Spleen (tissue), 13 donors: ENCODE measurements at places on chromosomes 5 and 9.
A peak's percentile ranks its signal among the peaks of the same experiment; 100 is the strongest.

DNA sequence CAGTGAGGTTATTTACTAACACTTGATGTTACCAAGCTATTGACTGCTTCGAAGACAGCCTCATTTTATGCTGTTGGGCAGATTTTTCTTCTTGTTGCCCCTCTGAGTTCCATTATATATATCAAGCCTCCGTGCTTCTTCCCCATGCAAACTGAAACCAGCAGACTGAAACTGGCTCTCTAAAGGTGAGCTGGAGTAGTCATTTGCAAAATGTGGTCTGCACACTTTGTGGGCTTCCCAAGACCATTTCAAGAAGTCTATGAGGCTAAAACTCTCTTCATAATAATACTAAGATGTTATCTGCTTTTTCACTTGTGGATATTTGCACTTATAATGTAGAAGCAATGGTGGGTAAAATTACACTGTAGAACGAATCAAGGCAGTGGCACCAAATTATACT, 13.9 kb downstream of the SLC36A1 start:
- H3K27me3 ChIP-seq = no peaks in the 10 kb centered on the region
- no peak overlapping the region for H3K27ac ChIP-seq
- H3K4me1 ChIP-seq = peaks cover 4% of the 10 kb centered on the region

GRCh38 chr5:33311893-33312292, 128.9 kb upstream of the TARS1 start:
- no peaks in the 10 kb centered on the region for H3K4me1 ChIP-seq
- H3K4me3 ChIP-seq = no peak overlapping the region
- no peak overlapping the region for H3K27ac ChIP-seq
- no peak for DNase-seq
- H3K36me3 ChIP-seq = no peaks in the 10 kb centered on the region

GRCh38 chr9:4315582-4316215, 15.8 kb upstream of the GLIS3 start:
- H3K4me3 ChIP-seq = no peak overlapping the region
- no peaks in the 10 kb centered on the region for H3K4me1 ChIP-seq
- no peaks in the 10 kb centered on the region for H3K36me3 ChIP-seq
- peak; percentile 84 for DNase-seq

GRCh38 chr5:116459301-116459700, 115.3 kb downstream of the SEMA6A start:
- H3K36me3 ChIP-seq = no peaks in the 10 kb centered on the region
- no peaks in the 10 kb centered on the region for H3K27me3 ChIP-seq
- no peak overlapping the region for H3K4me3 ChIP-seq
- DNase-seq = no peak
- no peak overlapping the region for H3K27ac ChIP-seq

- no peaks in the 10 kb centered on the region for H3K36me3 ChIP-seq
- H3K4me3 ChIP-seq = no peak overlapping the region
- H3K27ac ChIP-seq = no peak overlapping the region
- H3K4me1 ChIP-seq = no peaks in the 10 kb centered on the region
- H3K27me3 ChIP-seq = no peaks in the 10 kb centered on the region
These were observed 31.3 kb upstream of the TAS2R1 start for GRCh38 chr5:9661316-9662015.

DNA sequence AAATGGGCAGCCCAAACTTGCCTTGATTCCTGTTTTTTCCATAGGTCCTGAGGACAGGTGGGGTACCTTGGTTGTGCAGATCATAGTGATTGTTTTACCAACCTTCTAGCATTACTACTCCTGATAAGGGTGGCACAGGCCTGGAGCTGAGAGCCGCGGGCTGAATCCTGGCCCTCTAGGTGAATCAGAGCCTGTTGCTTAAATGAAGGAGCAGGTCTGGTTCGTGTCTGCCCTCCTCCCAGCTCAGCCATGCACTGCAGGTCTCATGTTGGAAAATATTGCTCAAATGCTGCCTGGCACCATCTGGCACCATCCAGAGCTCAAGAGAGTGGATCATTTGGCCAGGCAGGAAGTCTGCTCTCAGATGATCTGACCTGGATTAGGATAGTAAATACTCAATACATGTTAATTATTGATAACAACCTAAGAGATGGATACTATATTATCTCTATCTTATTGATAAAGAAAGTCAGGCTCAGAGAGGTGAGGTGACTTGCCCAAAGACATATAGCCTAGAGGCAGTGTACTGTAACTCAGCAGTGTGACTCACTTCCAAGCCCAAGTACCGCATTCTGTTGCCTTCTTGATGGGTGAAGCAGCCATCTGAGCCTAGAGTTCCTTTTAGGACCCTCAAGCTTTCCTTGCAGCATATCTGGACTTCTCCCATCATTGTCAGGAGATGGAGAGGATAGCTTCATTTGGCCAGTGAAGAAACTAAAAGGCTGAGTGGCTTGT, 104.3 kb upstream of the PITX1 start:
- H3K27ac ChIP-seq = no peak overlapping the region
- no peaks in the 10 kb centered on the region for H3K36me3 ChIP-seq
- DNase-seq = no peak

- H3K4me3 ChIP-seq = no peak overlapping the region
- no peak for DNase-seq
- peaks cover 47% of the 10 kb centered on the region for H3K36me3 ChIP-seq
- peaks cover 80% of the 10 kb centered on the region for H3K4me1 ChIP-seq
- H3K27me3 ChIP-seq = no peaks in the 10 kb centered on the region
- H3K27ac ChIP-seq = peak overlapping the region; percentile 77
These were observed 56.7 kb downstream of the PIK3R1 start for GRCh38 chr5:68272289-68272688.

GRCh38 chr5:54315736-54316528, 5.6 kb upstream of the ARL15 start:
- H3K4me1 ChIP-seq = no peaks in the 10 kb centered on the region
- H3K27ac ChIP-seq = no peak overlapping the region
- H3K36me3 ChIP-seq = no peaks in the 10 kb centered on the region
- H3K4me3 ChIP-seq = no peak overlapping the region
- DNase-seq = no peak

GRCh38 chr5:54895816-54896341, 89.5 kb downstream of the ESM1 start:
- H3K27me3 ChIP-seq = no peaks in the 10 kb centered on the region
- no peaks in the 10 kb centered on the region for H3K4me1 ChIP-seq
- no peak overlapping the region for H3K27ac ChIP-seq
- no peaks in the 10 kb centered on the region for H3K36me3 ChIP-seq
- DNase-seq = no peak
- no peak overlapping the region for H3K4me3 ChIP-seq

- H3K36me3 ChIP-seq = no peaks in the 10 kb centered on the region
- no peak overlapping the region for H3K27ac ChIP-seq
- no peaks in the 10 kb centered on the region for H3K27me3 ChIP-seq
- no peak for DNase-seq
These were observed 146.5 kb downstream of the PPP2R2B start for GRCh38 chr5:146731909-146732659.

- H3K36me3 ChIP-seq = peaks cover 18% of the 10 kb centered on the region
- H3K27me3 ChIP-seq = no peaks in the 10 kb centered on the region
- H3K4me1 ChIP-seq = peaks cover 56% of the 10 kb centered on the region
- peak overlapping the region; percentile 65 for H3K4me3 ChIP-seq
These were observed 629 bp downstream of the CCNH start for GRCh38 chr5:87411973-87412629.

GRCh38 chr5:141598391-141599345, 20.1 kb downstream of the DIAPH1 start:
- H3K4me1 ChIP-seq = peaks cover 50% of the 10 kb centered on the region
- no peaks in the 10 kb centered on the region for H3K27me3 ChIP-seq
- no peak for DNase-seq
- no peak overlapping the region for H3K27ac ChIP-seq
- no peak overlapping the region for H3K4me3 ChIP-seq

GRCh38 chr5:23208959-23209431, 298.4 kb upstream of the PRDM9 start:
- H3K36me3 ChIP-seq = no peaks in the 10 kb centered on the region
- H3K27ac ChIP-seq = no peak overlapping the region
- H3K4me1 ChIP-seq = no peaks in the 10 kb centered on the region
- no peak overlapping the region for H3K4me3 ChIP-seq

GRCh38 chr5:53590759-53591158, 30.3 kb downstream of the NDUFS4 start:
- H3K27ac ChIP-seq = no peak overlapping the region
- DNase-seq = no peak
- no peaks in the 10 kb centered on the region for H3K36me3 ChIP-seq

DNA sequence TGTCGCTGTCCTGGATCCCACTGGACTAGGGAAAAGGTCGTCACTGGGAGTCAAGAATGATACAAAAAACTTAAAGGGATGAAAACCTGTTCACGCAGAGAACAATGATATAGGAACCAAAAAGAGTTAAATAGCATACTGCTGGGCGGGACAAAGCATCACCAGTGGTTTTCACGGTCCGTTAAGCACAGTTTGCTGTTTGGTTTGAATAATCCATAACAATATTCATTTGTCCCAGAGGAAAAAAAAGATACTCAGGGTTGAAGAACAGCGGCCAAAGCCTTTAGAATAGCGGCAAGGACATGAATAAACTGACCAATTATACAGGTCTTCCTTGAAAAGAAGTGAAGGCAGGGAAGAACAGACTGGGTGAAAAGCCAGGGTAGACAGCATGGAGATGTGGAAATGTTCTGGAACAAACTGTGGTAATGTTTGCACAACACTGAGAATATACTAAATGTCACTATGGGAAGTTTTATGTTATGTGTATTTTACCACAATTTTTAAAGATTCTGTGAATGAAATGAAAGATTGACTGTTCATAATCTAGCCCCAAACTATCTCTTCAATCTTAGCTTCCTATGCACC, 60.8 kb downstream of the MTMR12 start:
- no peak overlapping the region for H3K4me3 ChIP-seq
- H3K36me3 ChIP-seq = peaks cover 34% of the 10 kb centered on the region
- no peaks in the 10 kb centered on the region for H3K27me3 ChIP-seq
- no peaks in the 10 kb centered on the region for H3K4me1 ChIP-seq
- no peak overlapping the region for H3K27ac ChIP-seq

GRCh38 chr9:83132768-83133167, 69.8 kb upstream of the RASEF start:
- no peak overlapping the region for H3K27ac ChIP-seq
- H3K4me1 ChIP-seq = no peaks in the 10 kb centered on the region
- no peaks in the 10 kb centered on the region for H3K27me3 ChIP-seq
- DNase-seq = no peak
- no peak overlapping the region for H3K4me3 ChIP-seq

GRCh38 chr5:2701592-2701991, 49.9 kb downstream of the IRX2 start:
- no peaks in the 10 kb centered on the region for H3K36me3 ChIP-seq
- H3K27ac ChIP-seq = no peak overlapping the region
- H3K27me3 ChIP-seq = no peaks in the 10 kb centered on the region
- no peak overlapping the region for H3K4me3 ChIP-seq

DNA sequence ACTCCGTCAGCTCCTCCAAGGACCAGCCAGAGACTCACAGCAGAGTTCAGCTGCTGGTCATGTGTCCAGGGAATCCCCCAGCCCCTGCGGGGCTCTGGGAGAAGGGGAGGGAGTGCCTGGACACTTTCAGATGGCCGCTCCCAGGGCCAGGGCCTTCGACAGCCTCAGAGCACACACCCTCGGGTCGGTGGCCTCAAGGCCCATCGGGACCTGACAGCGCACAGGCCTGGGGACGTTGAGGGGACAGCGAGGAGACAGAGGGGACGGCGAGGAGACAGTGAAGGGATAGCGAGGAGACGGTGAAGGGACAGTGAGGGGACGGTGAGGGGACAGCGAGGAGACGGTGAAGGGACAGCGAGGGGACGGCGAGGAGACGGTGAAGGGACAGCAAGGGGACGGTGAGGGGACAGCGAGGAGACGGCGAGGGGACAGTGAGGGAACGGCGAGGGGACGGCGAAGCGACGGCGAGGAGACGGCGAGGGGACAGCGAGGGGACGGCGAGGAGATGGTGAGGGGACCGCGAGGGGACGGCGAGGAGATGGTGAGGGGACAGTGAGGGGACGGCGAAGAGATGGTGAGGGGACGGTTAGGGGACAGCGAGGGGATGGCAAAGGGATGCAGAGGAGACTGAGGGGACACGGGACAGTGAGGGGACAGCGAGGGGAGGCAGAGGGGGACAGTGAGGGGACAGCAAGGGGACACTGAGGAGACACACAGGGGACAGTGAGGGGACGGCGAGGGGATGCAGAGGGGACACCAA, 47.3 kb downstream of the SLC12A7 start:
- no peak overlapping the region for H3K4me3 ChIP-seq
- no peaks in the 10 kb centered on the region for H3K27me3 ChIP-seq
- no peaks in the 10 kb centered on the region for H3K4me1 ChIP-seq
- peaks cover 85% of the 10 kb centered on the region for H3K36me3 ChIP-seq
- no peak overlapping the region for H3K27ac ChIP-seq
- DNase-seq = no peak

GRCh38 chr5:137736496-137736895, 607 bp upstream of the KLHL3 start:
- no peak for DNase-seq
- H3K4me1 ChIP-seq = peaks cover 43% of the 10 kb centered on the region
- peak overlapping the region; percentile 73 for H3K27ac ChIP-seq
- no peaks in the 10 kb centered on the region for H3K27me3 ChIP-seq
